PC-9 (cell line): ENCODE measurements at places on chromosomes 7 and 10. TPM values are rescaled to one million over a fixed set of nuclear protein-coding genes. Genes with fewer than 3 reads are reported as not detected.

DNA sequence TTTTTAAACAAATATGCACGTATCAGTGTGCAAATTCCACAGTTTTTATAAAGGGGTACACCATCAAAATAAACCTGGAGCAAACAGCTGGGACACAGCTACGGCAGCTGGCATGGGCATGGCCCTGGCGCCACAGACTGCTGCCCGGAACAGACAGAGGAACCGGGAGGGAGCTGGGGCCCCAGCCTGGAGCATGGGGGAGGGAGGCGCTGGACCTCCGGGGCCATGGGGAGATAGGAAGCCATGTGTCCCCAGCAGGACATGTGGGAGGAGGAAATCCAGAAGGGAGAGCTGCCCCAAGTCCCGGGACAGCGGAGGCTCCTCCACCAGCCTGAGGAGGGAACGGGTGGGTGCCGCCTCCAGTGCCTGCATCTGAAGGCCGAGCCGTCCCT, 180.1 kb downstream of the MAD1L1 start:
- no peaks in the 10 kb centered on the region for H3K27me3 ChIP-seq
- no peaks in the 10 kb centered on the region for H3K4me1 ChIP-seq
- no peaks in the 10 kb centered on the region for H3K36me3 ChIP-seq
- no peak overlapping the region for H3K4me3 ChIP-seq
- no peak overlapping the region for H3K27ac ChIP-seq

The OR6B1 gene
- not detected in 2 replicates for total RNA-seq

- no peak overlapping the region for H3K27ac ChIP-seq
- H3K4me1 ChIP-seq = no peaks in the 10 kb centered on the region
- H3K4me3 ChIP-seq = no peak overlapping the region
Observed at GRCh38 chr10:53598914-53599313, 826.3 kb upstream of the MBL2 start.

DNA sequence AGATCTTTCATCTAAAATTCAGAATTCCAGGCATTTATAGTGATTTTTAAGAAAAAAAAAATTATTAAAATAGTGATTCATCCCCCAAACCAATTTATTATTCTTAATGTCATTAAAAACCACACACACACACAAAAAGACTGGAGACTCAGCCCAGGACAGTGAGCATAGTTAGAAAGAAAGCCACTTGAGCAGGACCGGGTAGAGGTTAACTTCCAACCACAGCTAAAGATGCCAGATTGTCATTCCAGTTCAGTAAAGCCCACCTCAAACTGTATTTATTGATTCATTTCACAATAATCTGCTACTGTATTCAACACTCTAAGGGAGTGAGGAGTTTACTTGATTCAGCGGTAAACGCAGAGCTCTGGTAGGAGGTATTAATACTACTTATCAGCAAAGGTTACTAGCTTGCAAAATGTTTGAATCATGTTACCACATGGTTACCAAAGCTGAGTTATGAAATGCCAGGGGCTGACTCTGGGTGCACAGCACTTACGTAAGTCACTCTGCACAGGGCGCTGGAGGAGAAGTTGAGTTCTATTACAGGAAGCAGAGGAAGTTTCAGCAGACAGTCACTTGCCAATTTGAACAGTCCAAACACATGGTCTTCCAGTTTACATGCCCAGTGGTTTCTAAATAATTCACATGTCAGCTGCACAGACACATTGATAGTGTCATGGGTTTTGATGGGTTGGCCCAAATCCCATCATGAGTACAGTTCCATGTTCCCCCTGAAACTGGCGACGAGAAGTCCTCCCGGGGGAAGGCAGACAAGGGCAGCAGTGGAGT, 64.6 kb downstream of the KLF6 start:
- H3K36me3 ChIP-seq = no peaks in the 10 kb centered on the region
- H3K27ac ChIP-seq = no peak overlapping the region
- DNase-seq = no peak
- H3K4me3 ChIP-seq = no peak overlapping the region

DNA sequence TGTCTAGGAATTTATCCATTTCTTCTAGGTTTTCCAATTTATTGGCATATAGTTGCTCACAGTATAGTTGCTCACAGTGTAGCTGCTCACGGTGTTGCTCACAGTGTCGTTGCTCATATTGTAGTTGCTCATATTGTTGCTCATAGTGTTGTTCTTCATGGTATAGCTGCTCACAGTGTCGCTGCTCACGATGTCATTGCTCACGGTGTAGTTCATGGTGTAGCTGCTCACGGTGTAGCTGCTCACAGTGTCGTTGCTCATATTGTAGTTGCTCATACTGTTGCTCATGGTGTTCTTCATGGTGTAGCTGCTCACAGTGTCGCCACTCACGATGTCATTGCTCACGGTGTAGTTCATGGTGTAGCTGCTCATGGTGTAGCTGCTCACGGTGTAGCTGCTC, 7.7 kb upstream of the PRKAR1B start:
- H3K27ac ChIP-seq = no peak overlapping the region
- no peak overlapping the region for H3K4me3 ChIP-seq
- peaks cover 38% of the 10 kb centered on the region for H3K36me3 ChIP-seq
- DNase-seq = no peak
- peaks cover 17% of the 10 kb centered on the region for H3K4me1 ChIP-seq
- no peaks in the 10 kb centered on the region for H3K27me3 ChIP-seq

DNA sequence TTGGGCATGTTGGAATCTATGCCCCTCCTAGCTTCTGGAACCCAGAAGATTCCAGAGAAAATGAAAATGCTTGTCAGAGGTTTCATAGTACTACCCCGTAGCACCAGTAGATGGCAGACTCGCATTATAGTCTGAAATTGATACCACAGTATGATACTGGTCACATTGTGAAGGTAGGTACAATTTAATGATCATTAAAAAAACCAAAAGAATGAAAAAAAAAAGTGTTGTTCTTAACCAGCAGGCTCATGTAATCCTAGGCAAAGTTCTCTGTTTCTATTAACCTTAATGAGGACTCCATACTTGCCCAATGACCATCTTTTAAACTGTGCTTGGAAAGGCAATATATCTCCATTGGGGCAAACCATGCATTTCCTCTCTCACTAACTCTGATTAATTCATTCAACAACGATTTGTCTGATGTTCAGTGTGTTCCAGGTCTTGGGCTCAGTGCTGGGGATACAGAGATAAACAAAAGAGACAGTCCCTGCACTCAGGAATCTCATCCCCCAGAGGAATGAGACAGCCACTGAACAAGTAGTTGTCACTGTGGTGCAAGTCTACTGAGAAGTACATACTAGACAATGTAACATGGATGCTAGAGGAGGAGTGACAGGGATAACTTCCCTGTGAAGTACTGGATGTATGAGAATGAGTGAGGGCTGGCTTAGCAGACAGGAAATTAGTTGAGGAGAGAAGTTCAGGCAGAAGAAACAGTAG, 223.5 kb upstream of the PHYHIPL start:
- H3K27me3 ChIP-seq = no peaks in the 10 kb centered on the region
- no peaks in the 10 kb centered on the region for H3K36me3 ChIP-seq
- DNase-seq = no peak
- no peaks in the 10 kb centered on the region for H3K4me1 ChIP-seq
- no peak overlapping the region for H3K27ac ChIP-seq

DNA sequence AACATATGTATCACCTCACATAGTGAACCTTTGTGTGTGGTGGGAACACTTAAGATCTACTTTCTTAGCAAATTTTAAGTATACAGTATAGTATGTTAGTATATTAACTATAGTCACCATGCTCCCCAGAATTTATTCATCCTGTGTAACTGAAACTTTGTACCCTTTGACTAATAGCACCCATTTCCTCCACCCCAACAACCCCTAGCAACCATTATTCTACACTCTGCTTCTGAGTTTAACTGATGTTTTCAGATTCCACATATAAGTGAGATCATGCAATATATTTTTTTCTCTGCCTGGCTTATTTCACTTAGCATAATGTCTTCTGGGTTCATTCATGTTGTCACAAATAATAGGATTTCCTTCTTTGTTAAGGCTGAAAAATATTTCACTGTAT, 6.9 kb upstream of the VWDE start:
- H3K4me1 ChIP-seq = no peaks in the 10 kb centered on the region
- no peak overlapping the region for H3K4me3 ChIP-seq
- no peaks in the 10 kb centered on the region for H3K36me3 ChIP-seq
- H3K27ac ChIP-seq = no peak overlapping the region
- H3K27me3 ChIP-seq = no peaks in the 10 kb centered on the region
- no peak for DNase-seq

GRCh38 chr7:157886266-157886665, 549.5 kb downstream of the DNAJB6 start:
- no peak overlapping the region for H3K4me3 ChIP-seq
- no peaks in the 10 kb centered on the region for H3K4me1 ChIP-seq
- no peak for DNase-seq
- H3K27ac ChIP-seq = no peak overlapping the region
- no peaks in the 10 kb centered on the region for H3K36me3 ChIP-seq
- H3K27me3 ChIP-seq = peaks cover 70% of the 10 kb centered on the region

GRCh38 chr10:9311702-9312499, 1257.4 kb downstream of the GATA3 start:
- no peak for DNase-seq
- H3K36me3 ChIP-seq = no peaks in the 10 kb centered on the region
- H3K27me3 ChIP-seq = no peaks in the 10 kb centered on the region
- no peak overlapping the region for H3K27ac ChIP-seq
- H3K4me3 ChIP-seq = no peak overlapping the region

The CNPY1 gene
- not detected in 2 replicates for total RNA-seq

DNA sequence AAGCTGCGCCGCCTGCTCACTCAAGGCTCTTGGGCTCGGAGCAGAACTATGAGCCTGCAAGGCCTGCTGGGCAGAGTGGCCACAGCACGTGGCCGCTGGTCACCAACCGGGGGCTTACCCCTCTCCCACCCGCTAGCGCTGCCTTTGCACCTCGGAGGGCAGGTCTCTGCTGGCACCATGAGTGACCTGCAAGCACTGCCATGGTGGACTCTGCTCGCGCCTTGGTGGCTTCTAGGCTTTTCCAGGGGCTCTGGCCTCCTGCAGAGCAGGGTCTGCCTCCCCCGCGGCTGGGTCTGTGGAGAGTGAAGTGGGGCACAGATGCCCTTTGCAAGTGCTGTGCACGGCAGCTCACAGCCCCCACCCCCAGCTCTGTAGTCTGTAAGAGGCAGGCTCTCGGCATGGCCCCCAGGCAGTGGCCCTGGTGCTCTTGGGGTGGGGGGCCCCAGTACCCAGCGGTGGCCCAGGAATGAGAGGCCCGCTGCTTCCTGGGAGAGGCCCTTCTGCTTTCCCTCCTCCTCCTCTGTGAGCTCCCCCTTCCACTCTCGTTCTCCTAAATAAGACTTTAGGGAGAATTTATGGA, 119.6 kb downstream of the INPP5A start:
- DNase-seq = no peak
- H3K36me3 ChIP-seq = no peaks in the 10 kb centered on the region
- no peak overlapping the region for H3K4me3 ChIP-seq
- H3K4me1 ChIP-seq = no peaks in the 10 kb centered on the region
- H3K27me3 ChIP-seq = no peaks in the 10 kb centered on the region
- no peak overlapping the region for H3K27ac ChIP-seq

DNA sequence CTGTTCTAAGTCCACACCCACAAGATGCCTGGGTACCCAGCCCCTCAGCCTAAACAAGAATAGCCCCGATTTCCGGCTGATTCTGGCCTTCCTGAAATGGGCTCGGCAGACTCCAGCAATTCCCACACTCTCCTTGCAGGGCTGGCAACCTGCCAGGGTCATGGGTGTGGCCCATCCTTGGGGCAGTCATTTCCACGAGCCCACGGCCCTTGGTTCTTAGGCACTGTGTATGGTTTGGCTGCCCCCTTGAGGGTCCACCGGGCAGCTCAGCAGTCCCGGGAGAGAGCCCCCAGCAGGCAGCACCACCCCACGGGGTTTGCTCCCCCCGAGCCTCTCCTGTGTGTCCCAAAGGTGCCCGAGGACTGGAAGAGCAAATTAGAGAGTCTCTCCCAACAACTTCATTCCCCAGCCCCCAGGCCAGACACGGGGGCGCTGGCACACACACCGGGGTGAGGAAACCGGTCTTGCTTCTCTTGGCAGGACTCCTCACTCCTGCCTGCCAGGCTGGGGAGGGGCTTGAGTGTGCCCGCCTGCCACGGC, 142.2 kb downstream of the EMX2 start:
- peak overlapping the region; percentile 33; the same call in 1 of the 2 replicates for H3K4me3 ChIP-seq
- DNase-seq = peak; percentile 50
- H3K27ac ChIP-seq = no peak overlapping the region
- no peaks in the 10 kb centered on the region for H3K27me3 ChIP-seq
- H3K36me3 ChIP-seq = no peaks in the 10 kb centered on the region

- H3K4me3 ChIP-seq = peak overlapping the region; percentile 100
- no peak for DNase-seq
- no peaks in the 10 kb centered on the region for H3K27me3 ChIP-seq
- peaks cover 27% of the 10 kb centered on the region for H3K4me1 ChIP-seq
- peaks cover 30% of the 10 kb centered on the region for H3K36me3 ChIP-seq
Observed at GRCh38 chr7:141738592-141739013, 445 bp downstream of the SSBP1 start.

GRCh38 chr10:28293236-28294168, 9.4 kb downstream of the MPP7 start:
- H3K27ac ChIP-seq = no peak overlapping the region
- DNase-seq = no peak
- no peaks in the 10 kb centered on the region for H3K4me1 ChIP-seq
- peaks cover 45% of the 10 kb centered on the region for H3K27me3 ChIP-seq
- H3K4me3 ChIP-seq = no peak overlapping the region
- H3K36me3 ChIP-seq = no peaks in the 10 kb centered on the region

- H3K27me3 ChIP-seq = no peaks in the 10 kb centered on the region
- no peak for DNase-seq
- H3K4me3 ChIP-seq = no peak overlapping the region
Observed at GRCh38 chr7:6553448-6554044, 2.3 kb upstream of the GRID2IP start.

GRCh38 chr7:110347081-110347480, 743.8 kb upstream of the LRRN3 start:
- H3K27me3 ChIP-seq = no peaks in the 10 kb centered on the region
- H3K4me3 ChIP-seq = no peak overlapping the region
- no peak for DNase-seq
- H3K4me1 ChIP-seq = no peaks in the 10 kb centered on the region
- no peaks in the 10 kb centered on the region for H3K36me3 ChIP-seq

The ADCY1 gene
- not detected in 2 replicates for total RNA-seq

- H3K4me3 ChIP-seq = no peak overlapping the region
- no peaks in the 10 kb centered on the region for H3K4me1 ChIP-seq
- H3K27me3 ChIP-seq = peaks cover 73% of the 10 kb centered on the region
- no peak overlapping the region for H3K27ac ChIP-seq
- no peak for DNase-seq
Observed at GRCh38 chr10:43689618-43689954, 40.9 kb upstream of the ZNF32 start.

- H3K27ac ChIP-seq = no peak overlapping the region
- H3K4me3 ChIP-seq = no peak overlapping the region
- H3K27me3 ChIP-seq = no peaks in the 10 kb centered on the region
- no peaks in the 10 kb centered on the region for H3K36me3 ChIP-seq
- H3K4me1 ChIP-seq = no peaks in the 10 kb centered on the region
- no peak for DNase-seq
Observed at GRCh38 chr10:74262856-74263255, 111.8 kb downstream of the ADK start.

GRCh38 chr10:78450807-78451485, 417.3 kb downstream of the RPS24 start:
- H3K36me3 ChIP-seq = no peaks in the 10 kb centered on the region
- H3K4me3 ChIP-seq = no peak overlapping the region
- H3K27me3 ChIP-seq = peaks cover 22% of the 10 kb centered on the region
- H3K27ac ChIP-seq = no peak overlapping the region

GRCh38 chr7:47239931-47240421, 341.9 kb downstream of the TNS3 start:
- H3K4me1 ChIP-seq = no peaks in the 10 kb centered on the region
- no peaks in the 10 kb centered on the region for H3K36me3 ChIP-seq
- H3K27ac ChIP-seq = no peak overlapping the region
- no peak for DNase-seq
- no peak overlapping the region for H3K4me3 ChIP-seq

GRCh38 chr10:43094085-43094484, 17.2 kb downstream of the RET start:
- no peaks in the 10 kb centered on the region for H3K4me1 ChIP-seq
- H3K27ac ChIP-seq = no peak overlapping the region
- H3K4me3 ChIP-seq = no peak overlapping the region
- H3K36me3 ChIP-seq = no peaks in the 10 kb centered on the region
- peaks cover 38% of the 10 kb centered on the region; the same call in 1 of the 2 replicates for H3K27me3 ChIP-seq

The SAMD9L gene
- 3.6 and 4.1 TPM in 2 replicates for total RNA-seq
